ENCODE measurements at places on chromosomes 11 and 22.

- DNase-seq, result no peak
Measured at GRCh38 chr11:8917157-8917825, 6.3 kb downstream of the AKIP1 start.

GRCh38 chr22:38655519-38656255 is 505 bp downstream of the FAM227A start:
- peak; percentile 22 for DNase-seq

- DNase-seq, result no peak
Measured at GRCh38 chr22:22547226-22547625, 11.8 kb downstream of the PRAME start.

DNA sequence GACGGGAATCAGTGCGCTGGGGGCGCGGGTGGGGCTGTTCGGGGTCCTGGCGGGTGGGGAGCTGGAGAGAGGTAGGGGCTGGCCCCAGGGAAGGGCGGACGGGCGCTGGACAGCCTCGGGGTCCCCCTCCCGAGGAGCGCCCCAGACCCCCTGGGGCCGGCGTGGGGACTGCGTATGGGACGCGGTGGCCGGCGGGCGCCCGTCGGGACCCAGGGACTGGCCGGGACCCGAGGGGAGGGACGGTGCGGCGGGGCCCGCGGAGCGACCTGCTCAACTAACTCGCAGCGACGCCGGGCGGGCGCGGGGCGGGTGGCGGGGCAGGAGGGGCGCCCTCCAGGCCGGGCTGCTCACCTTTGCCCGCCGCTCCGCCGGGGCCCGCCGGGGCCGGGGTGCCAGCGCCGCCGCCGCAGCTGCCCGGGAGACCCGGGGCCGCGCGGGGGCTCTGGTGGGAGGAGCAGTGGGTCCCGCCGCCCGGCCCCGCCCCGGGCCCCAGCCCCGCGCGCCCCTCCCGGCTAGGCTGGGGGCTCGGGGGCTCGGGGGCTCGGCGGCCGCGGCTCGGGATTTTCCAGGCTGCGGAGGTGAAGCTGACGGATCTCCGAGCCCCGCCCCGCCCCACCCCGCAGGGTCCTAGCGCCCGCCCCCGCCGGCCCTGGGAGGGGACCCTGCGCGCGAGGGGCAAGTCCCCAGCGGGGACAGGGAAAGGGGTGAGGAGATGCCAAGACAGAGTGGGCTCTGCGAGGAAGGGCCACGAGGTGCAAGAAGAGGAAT is 12.3 kb downstream of the STARD10 start:
- DNase-seq, result no peak

DNA sequence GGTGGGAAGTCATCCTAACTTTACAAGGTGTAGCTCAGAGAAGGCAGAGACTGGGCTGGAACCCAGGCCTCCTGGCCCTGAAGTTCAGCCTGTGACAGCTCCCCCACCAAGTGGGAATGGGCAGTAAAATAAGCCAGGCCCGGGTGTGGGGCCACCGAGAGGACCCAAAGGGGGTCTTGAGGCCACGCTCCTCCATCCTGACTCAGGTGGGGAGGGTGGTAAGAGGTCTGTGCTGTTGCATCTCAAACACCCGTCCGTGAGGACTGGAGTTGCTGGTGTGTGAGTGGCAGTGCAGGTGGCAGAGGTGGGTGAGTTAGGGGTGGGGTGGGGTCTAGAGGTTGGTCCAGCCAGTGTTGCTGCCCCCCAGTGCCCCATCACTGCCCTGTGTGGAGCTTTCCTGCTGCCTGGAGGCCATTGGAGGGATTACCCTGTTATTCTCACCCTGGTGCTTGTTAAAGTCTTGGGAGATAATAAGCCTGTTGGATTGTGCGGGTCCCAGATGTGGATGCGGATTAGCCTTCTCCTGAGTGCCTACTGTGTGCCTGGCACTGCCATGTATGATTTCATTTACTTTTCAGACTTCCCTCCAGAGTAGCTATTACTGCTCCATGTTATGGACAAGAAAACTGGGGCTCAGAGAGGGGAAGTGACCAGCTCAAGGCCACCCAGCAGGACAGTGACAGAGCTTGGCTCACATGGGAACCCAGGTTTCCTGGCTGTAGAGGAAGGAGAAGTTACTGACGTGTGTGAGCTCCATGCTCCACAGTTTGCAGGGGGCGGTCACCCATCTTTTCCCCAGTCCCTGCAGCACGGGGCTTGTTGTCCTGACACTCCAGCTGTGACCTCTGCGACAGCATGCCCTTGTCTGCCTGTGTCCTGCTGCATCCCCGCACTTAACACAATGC is 12.9 kb downstream of the SERPINH1 start:
- no peak for DNase-seq

GRCh38 chr11:93614173-93614722 is 47.2 kb upstream of the CEP295 start:
- DNase-seq, result peak; percentile 36

- no peak for DNase-seq
Measured at GRCh38 chr22:48799227-48799970, 1028.3 kb downstream of the BRD1 start.

DNA sequence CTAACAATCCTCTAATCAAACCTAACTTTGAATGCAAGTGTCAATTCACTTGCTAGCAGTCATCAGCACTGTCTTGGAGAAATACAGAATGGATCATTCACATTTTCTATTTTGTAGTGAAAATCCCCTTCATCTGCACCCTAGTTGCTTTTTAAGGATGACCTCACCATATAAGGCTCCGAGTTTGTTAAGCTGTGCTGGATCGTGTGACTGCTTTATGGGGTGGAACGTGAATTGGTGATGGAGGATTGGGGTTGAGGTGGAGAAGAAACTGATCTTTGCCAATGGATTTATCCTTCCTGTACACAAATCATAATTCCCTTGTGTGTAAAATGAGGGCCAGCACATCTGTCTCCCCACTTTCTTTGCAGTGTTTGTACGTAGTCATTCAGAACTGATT is 85.6 kb upstream of the TBCEL start:
- DNase-seq, result no peak

GRCh38 chr11:29334776-29335130 is 682.1 kb downstream of the KCNA4 start:
- DNase-seq, result no peak

- DNase-seq, result no peak
Measured at GRCh38 chr11:66800720-66801428, 42.4 kb upstream of the RCE1 start.

DNA sequence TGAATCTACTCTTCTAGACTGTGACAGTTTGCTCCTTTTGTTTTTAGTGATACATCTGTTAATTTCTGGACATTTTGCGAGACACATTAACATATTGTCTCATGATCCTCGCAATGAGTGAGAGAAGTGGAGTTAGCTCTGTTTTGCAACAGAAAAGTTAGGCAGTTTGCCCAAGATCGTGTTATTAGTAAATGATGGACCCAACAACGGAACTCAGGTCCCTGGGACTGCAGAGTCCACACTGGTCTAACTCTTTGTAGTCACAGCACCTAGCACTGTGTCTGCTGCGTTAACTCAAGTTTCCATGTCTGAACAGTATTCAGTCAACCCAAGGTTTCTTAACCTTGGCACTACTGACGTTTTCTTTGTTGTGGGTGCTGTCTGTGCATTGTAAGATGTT is 3.2 kb downstream of the DEPDC7 start:
- no peak for DNase-seq

- DNase-seq, result no peak
Measured at GRCh38 chr22:41557401-41558240, 3.2 kb upstream of the CSDC2 start.

GRCh38 chr11:102685338-102685737 is 20.2 kb downstream of the MMP27 start:
- DNase-seq, result no peak

- no peak for DNase-seq
Measured at GRCh38 chr22:25162561-25162960, 37.1 kb upstream of the CRYBB3 start.

DNA sequence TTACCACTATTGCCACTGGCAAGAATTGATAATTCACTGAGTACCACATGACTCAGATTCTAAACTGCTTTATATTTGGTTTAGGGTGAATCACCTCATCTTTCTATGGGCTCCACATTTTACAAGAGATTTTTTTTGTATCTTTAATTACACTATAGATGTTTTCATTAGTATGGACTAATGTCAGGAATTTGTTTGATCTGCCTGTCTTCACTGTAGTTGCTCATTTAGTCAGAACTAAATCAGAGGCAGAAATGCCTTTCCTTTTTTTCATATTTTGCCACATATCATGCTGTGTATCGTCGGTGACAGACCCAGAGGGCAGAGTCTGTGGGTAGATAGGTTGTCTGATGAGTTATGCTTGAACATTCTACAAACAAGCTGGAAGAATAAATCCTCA is 524.1 kb downstream of the METTL15 start:
- no peak for DNase-seq

- DNase-seq, result no peak
Measured at GRCh38 chr22:47048123-47049077, 285.9 kb downstream of the TBC1D22A start.

DNA sequence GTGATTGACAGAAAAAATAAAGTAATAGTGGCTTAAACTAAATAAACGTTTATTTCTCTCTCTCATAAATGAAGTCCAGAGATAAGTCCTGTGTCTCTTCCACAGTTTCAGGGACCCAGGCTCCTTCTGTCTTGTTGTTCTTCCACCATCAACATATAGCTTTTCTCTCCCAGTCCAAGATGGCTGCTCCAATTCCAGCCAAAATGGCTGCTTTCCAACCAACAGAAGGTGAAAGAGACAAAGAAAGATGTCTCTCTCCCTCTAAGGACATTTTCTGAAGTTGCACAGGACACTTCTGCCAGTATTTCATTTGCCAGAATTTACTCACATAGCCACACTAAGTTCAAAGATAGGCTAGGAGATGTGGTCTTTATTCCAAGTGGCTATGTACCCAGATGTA is 9.4 kb upstream of the PLEKHB1 start:
- no peak for DNase-seq

DNA sequence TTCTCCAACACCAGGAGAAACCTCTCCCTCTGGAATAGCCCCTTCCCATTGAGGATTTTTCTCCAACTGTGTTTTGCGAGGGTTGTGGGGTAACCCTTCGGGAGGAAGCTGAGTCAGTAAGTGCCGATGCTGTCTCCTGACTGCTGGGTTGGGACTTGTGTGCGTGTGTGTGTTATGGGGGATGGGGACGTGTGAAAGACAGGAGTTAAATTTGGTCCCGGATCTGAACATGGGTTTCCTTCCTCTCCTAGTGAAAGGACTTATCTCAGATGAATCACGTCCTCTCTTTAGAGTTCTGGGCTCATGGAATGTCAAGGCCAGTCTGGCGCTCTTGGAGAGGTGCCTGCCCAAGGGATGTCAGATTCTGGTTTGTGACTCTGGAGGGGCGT is 33.3 kb downstream of the KIAA1671 start:
- DNase-seq, result no peak

Data from hematopoietic multipotent progenitor cell treated with erythropoietin and hydrocortisone succinate and interleukin-3 and kit ligand, for 8 days (in vitro differentiated cells).